Kasumi-1 (cell line): ENCODE measurements at places on chromosomes 2 and 18.

GRCh38 chr18:48059455-48060010, 129.1 kb upstream of the SMAD2 start:
- no peak for DNase-seq

DNA sequence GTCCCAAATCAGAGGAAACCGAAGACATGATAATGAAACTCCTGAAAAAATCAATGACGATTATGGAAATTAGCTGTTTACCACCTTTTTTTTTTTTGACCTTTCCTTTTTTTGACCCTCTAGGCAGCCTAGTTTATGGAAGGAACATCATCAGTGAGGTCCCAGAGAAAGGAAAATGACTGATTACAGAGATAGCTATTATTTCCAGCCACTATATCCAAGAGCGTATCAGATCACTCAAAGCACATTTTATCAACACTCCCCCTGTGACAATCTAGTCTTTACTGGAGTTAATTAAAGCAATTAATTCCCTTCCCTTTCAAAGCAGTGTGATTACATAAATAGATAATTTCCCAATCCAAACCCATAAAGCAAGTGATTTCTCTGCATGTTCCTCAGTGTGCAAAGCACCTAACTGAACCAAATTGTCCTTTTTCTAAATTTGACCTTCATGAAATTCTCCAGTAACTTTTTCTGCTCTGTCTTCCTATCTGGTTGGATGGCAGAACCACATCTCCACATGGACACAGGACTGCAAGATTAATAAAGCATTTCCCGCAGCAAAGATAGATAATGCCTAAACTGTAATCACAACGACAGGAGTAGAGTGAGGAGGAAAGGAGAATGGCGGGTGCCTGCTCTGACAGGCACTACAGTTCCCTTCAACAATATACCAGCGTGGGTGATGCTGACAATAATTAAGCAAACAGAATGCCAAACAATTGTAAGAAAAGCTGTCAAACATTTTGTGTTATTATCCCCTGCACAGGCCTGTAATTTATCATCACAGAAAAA, 194.4 kb downstream of the SLC8A1 start:
- no peak for DNase-seq

GRCh38 chr2:133945089-133945488, 308.8 kb upstream of the MGAT5 start:
- no peak for DNase-seq

DNA sequence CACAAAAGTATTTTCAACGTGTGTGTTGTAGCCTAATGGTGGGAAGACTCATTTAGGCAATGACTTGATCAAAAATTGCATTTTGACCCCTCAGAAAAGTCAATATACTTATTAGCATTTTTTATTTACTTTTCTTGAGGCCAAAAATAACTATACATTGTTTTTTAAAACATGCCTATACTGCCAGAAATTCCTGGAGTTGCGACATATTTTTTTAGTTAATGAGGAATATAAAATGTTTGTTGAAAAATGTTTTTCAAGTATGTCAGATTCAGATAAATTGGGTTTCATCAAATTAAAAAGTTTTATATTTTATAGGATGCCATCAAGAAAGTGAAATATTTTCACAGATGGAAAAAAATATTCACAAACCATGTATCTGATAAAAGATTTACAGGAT, 39.6 kb downstream of the R3HDM1 start:
- no peak for DNase-seq

DNA sequence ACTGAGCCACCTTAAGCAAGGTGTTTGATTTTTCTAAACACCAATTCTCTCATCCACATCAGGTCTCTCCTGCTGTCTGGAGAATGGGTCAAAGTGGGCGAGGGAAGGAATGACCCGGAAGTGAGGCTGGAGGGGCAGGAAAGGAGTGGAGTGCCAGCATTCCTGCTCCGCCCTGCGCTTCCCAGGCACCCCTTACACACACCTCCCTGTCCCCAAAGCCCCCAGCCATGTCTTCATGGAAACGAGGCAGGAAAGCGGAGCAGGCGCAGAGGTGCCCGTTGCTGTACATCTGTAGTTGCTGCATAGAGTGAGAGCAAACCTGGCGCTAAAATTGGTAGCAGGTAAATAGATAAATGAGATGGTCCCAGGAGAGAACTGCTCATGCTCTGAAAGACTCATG, 27.2 kb upstream of the NT5DC4 start:
- DNase-seq: no peak

- DNase-seq: peak; percentile 87
Observed at GRCh38 chr2:20291106-20291564, 59.5 kb downstream of the PUM2 start.

DNA sequence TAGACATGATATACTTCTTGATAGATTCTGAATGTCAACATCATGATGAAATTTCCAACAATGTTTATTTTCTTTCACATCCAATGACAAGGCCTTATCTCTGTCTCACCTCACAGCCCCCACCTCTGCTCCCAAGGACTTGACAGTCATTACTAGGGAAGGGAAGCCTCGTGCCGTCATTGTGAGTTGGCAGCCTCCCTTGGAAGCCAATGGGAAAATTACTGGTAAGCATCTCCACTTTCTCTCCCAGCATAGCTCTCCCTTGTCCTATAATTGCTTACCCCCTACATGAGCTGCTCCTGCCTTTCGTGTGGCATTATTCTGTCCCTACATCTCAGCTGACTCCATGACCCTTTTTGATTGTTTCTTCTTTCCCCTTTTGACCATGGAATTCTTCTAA, 821.8 kb downstream of the MBD2 start:
- no peak for DNase-seq

DNA sequence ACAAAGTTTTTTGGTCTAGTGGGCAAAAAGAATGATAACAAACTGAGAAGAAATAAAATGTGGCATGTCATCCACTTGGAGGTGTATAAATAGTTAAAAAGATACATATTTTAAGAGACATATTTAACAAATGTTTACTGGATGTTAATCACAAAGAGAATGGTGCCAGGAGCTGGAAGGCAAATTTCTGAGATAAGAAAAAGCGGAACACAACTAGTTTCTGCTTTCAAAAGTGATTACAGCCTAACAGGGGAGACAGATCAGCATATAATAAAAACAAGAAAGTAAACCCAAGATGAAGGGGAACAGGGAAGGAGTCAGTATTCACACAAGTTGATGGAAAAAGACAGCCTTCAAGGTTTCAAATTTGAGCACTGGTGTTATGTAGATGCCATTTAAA, 91.3 kb downstream of the OLA1 start:
- no peak for DNase-seq

DNA sequence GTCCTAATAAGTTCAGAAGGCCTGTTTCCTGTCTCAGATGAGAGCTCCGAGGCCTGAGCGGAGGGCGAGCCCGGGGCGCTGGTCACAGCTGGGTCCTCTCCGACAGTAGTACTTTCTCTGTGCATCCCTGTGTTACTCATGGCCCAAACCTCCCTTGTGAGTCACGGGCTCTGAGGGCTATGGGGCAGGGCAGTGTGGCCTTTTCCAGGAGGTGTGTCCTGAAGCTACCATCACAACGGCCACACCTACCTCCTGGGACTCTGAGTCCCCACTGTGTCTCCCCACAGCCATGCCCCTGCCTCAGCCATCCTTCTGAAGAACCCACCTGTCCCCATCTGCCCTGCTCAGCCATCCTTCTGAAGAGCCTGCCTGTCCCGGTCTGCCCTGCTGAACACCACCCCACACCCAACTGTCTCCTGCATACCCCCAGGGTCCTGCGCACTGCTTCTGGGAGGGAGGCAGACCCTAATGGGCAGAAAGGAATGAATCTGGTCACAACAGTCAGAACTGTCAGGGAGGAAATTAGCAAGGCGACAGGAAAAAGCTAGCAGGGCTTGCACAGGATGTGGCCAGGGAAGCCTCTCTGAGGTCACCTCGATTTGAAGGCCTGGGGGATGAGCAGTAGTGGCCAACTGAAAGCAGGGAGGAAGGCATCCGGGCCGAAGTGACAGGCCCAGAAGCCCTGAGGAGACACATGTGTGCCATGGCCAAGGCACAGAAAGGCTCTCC, 145.4 kb upstream of the RIOK3 start:
- peak; percentile 45 for DNase-seq

GRCh38 chr2:165238295-165238694, 919 bp upstream of the SCN2A start:
- peak; percentile 31 for DNase-seq

- no peak for DNase-seq
Observed at GRCh38 chr2:36695746-36696415, 626 bp upstream of the VIT start.

- peak; percentile 15 for DNase-seq
Observed at GRCh38 chr2:208062113-208062512, 36.8 kb upstream of the PLEKHM3 start.

- DNase-seq: no peak
Observed at GRCh38 chr2:236862961-236863728, 222.5 kb upstream of the COPS8 start.

DNA sequence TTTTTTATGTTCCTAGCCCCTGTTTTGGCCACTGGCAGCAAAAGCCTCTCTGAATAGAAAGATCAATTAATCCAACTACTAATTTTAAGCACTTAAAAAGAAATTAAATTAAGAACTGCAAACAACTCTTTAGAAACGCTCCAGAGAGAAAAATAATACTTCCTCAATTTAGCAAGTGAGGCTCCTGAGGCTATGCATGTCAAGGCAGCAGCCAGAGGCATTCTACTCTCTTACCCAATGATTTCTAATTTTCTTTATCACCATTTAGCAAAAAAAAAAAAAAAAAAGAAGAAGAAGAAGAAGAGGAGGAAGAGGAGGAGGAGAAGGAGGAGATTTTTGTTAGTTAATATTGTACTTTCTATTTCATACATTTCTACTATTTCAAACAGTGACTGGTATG, 68.5 kb downstream of the TMEM237 start:
- DNase-seq: peak; percentile 79
